ENCODE measurements at places on chromosomes 4 and X. TPM values are rescaled to one million over a fixed set of nuclear protein-coding genes. Genes with fewer than 3 reads are reported as not detected.

- DNase-seq, result no peak
Measured at GRCh38 chr4:159177265-159178150, 74.6 kb downstream of the RAPGEF2 start.

DNA sequence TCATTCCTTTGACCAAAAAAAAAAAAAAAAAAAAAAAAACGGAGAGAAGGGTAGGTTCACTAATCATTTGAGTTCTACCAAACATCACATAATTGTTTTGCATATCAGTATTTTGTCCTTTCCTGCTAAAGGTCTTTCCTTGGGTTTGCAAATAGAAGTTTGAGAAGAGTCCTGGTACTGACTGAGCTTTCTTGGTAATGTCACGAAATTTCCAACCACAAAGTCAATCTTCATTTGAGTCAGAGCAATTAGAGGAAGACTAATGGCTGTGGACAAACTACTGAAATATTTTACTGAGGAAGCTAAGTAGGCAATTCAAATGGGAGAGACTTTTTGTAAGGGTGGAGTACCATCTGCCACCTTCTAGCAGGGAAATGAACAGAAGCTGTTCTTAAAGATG is 21.7 kb upstream of the CD40LG start:
- DNase-seq, result no peak

GRCh38 chr4:25915353-25915705 is 1.3 kb downstream of the SMIM20 start:
- no peak for DNase-seq

GBA3 gene
- not detected for total RNA-seq

F8A2 gene
- not detected for total RNA-seq
